Activated gamma-delta T cell (primary cell): ENCODE measurements at places on chromosomes 11 and 22.

DNA sequence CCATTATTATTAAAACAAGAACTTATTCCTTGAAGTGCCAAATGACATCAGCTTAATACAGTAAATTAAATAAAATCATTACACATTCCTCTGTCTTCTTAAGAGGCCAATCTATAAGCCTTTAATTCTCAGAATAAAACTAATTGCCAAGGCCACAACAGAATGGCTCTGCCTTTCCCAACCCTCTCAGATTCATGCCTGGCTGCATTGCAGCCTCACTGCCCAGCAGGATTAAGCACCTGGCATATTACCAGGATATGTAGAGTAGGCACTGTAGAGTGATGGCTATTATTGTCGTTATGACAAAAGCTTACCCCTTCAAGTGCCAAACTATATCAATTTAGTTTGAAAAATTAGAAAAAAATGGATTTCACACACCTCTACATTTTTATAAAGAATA lies 9.4 kb upstream of the CALCA start:
- DNase-seq: no peak

- DNase-seq: no peak
Measured at GRCh38 chr11:18172666-18173065, at the start of gene MRGPRX4. Gene MRGPRX4 (plus strand): TSS chr11:18172837. CDS start chr11:18173257, 420 bp downstream.

DNA sequence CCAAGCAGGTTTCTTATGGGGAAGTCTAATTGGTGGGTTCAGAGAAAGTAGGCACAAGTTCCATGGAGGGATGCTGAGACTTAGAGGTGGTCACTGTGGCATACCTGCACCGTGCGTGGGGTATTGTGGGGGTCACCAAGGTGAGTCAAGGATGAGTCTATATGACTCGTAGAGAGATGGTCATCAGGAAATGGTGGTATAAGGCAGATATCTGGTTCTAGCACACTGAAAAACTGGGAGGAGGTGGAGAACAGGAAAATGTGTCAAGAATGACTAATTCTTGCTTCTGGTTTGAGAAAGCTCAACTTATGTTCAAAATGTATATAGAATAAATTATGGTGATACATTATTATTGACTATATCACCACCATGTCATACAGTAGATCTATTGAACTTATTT lies 258.1 kb downstream of the RAB38 start:
- no peak for DNase-seq

GRCh38 chr11:75795276-75796090 lies 19.5 kb upstream of the UVRAG start:
- no peak for DNase-seq

DNA sequence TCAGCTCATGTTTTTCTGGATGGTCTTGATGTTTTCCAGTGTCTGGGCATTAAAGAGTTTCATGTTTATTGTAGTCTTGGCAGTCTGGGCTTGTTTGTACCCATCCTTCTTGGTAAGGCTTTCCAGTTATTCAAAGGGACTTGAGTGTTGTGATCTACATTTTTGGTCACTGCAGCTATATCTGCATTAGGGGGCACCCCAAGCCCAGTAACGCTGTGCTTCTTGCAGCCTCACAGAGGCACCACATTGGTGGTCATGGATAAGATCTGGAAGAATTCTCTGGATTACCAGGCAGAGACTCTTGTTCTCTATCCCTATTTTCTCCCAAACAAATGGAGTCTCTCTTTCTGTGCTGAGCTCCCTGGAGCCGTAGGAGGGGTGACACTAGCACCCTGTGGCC lies 451.5 kb upstream of the FAT3 start:
- DNase-seq: no peak

GRCh38 chr11:70478166-70478890 lies 80.0 kb downstream of the CTTN start:
- no peak for DNase-seq

DNA sequence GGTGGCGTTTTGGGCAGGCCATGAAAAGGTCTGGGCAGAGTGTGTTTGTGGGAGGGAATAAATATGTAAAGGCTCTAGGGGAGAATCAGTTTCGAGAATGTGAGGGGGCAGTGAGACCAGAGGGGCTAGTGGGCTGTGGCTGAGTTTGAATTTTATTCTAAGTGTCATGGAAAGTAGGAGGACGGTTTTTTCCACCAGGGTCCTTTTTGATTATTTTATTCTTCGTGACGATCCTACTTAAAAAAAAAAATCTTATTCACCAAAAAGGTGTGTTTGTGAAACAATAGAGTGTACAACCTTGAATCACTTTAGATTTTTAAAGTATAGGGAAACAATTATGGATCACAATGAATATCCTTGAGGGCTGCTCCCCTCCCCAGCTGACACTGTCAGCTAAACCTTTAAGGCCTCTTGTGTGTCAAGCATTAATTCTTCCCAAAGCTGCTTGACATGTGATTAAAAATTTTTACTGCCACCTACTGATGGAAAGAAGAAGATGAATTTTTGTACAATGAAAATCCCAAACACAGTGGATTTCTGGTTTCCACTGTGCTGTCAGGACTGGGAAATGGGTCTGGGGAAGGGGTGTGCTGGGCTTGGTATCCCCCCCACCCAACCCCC lies 107.5 kb upstream of the OR4B1 start:
- DNase-seq: no peak

DNA sequence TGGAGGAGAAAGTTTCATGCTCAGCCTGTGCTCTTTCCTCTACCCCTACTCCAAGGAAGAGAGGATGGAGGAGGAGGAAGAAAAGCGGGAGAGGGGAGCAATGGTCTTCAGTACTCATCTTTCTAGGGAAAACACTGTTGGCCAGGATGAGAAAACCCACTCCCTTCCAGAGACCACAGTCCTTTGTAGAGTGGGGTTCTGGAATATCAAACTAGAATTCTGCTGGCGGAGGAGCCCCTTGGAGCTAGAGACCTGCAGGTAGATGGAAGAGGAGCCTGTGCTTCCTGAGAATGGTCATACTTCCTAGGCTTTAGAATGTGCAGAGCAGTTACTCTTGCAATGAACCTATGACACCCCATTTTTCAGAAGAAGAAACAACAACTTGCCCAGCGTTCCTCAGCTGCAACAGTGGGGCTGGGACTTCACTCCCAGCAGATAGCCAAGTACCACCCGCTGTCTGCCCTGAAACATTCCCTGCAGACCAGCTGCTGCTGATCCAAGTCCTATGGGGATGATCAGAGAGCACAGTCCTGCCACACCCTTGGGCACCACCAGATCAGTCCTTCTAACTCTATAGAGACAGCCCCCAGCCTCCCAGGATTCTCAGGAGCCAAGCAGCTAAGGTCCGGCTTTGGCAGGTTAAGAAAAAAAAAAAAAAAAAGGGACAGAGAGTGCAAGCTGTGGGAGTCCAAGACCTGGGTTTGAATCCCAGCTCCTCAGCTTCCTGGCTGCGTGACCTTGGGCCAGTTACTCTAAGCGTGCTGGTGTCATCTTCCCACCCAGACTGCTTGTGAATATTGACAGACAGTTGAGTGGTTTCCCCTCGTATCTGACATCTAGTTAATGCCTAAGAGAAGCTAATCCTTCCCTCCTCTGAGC lies 664 bp downstream of the PTGDR2 start:
- DNase-seq: no peak

DNA sequence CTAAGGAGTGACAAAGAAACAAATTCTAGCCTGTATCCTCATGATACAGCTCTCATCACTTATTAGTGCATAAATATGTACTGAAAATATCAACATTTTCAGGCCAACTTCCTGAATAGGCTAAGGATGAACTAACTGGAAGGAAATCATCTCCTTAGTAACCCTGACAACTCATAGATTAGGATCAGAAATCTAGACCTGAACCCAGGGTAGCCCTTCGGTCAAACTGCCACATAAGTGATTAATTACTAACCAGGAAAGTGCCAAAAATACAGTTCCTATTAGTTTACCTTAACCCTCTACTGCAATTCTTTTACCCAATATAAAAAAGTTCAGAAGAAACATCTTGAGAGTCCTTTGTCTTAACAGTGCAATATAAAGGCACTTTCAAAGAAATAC lies 40.0 kb downstream of the AMBRA1 start:
- no peak for DNase-seq

DNA sequence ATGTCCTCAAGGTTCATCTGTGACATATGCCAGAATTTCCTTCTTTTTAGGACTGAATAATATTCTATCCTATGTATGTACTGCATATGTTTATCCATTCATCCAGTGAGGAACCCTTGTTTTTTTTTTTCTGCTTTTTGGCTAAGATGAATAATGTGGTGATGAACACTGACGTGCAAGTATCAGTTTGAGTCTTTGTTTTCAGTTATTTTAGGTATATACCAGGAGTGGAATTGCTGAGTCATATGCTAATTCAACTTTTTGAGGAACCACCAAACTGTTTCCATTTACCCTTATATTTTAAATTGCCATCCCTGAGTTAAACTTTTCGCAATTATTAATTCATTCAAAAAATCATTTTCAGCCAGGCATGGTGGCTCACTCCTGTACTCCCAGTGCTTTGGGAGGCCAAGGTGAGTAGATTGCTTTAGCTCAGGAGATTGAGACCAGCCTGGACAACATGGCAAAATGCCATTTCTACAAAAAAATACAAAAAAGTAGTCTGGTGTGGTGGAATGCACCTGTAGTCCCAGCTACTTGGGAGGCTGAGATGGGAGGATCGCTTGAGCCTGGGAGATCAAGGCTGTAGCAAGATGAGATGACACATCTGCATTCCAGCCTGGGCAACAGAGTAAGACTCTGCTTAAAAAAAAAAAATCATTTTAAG lies 64.2 kb downstream of the MICAL2 start:
- DNase-seq: no peak

GRCh38 chr11:122093731-122094275 lies 22.2 kb downstream of the BLID start:
- DNase-seq: no peak

DNA sequence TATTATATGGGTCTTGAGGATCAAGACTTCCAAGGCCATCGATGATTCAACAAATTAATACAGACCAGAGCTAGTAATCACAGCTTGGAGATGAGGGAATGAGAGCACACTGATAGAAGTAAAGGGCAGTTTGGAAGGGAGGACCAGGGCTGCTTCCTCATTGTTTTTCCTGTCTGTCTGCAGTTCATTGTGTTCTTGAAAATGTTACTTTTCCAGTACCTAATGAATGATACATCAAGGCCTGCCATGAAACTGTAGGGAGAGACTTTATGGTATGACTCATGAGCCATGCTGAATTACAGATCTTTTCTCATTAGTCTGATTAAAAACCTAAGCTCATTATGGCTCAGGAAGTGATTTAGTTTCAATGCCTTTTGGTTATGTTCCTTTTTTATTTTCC lies 855.6 kb downstream of the KCNA4 start:
- no peak for DNase-seq

GRCh38 chr22:17130199-17130598 lies 9.0 kb upstream of the TMEM121B start:
- no peak for DNase-seq
